Stimulated activated CD8-positive, alpha-beta memory T cell treated with anti-CD3 and anti-CD28 coated beads, Interleukin-15, amount 100 ng/mL, for 48 hours (primary cell): ENCODE measurements at places on chromosomes 13 and 19.

GRCh38 chr13:32135056-32135390 is 103.4 kb downstream of the FRY start:
- DNase-seq: no peak

GRCh38 chr19:4081441-4082129 is 14.9 kb upstream of the ZBTB7A start:
- no peak for DNase-seq

GRCh38 chr19:1468274-1468820 is 10.7 kb downstream of the C19orf25 start:
- no peak for DNase-seq

GRCh38 chr13:99585609-99586008 is 84.3 kb downstream of the TM9SF2 start:
- DNase-seq: no peak

DNA sequence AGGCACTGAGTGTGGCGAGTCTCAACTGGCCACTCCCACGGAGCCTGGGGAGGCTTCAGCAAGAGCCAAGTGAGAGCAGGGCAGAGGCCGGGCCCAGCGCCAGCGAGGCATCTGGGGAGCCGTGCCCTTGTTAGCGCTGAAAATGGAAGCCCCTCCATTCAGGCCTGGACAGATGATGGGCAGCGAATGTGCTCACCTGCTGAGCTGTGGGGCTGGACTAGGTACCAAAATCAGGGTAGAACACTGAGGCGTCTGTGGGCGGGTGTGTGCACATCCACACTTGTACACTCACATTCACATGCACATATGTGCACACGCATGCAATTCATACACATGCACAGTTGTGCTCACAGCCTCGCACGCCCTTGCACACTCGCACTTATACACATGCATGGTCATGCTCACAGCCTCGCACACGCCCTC is 20.7 kb downstream of the NAXD start:
- DNase-seq: no peak

GRCh38 chr13:59038824-59039223 is 1124.9 kb downstream of the DIAPH3 start:
- no peak for DNase-seq

GRCh38 chr13:41701676-41702075 is 244.3 kb downstream of the RGCC start:
- no peak for DNase-seq

DNA sequence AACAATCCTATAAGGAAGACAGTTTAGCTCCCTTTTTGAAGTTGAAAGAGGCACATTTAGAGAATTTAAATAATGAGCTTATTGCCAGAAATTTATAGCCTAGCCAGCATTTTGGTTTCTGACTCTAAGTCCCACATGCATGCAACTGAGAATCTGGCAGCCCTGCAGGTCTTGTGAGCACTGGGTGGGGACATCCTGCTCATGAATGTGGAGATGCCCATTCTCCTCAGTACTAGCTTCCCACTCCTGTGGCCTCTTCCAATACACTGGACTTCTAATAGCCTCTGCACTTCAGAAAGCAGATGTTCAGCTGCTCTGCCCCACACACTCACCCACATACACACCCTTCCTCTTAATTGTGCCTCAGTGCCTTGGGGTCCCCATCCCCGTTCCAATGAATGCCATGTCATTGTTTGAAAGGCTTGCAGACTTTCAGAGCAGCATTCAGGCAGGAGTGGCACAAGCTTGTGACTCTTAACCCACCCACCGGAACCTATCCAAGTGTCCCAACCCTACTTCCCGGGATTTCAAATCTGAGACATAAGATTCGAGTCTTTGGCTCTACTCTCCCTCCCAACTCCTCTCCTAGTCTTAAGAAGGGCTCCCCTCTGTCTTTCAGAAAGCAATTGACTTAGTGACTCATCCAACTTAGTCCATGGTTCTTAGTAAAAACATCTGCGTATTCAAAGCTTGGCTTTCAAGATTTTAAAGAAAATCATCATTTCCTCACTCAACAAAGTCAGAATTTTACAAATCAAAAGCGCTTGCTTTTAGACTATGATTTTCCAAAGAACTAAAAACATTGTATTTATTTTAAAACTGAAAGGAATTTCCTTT is 80.0 kb upstream of the FREM2 start:
- no peak for DNase-seq

- no peak for DNase-seq
Observed at GRCh38 chr19:38307597-38307996, 3.5 kb downstream of the C19orf33 start.

DNA sequence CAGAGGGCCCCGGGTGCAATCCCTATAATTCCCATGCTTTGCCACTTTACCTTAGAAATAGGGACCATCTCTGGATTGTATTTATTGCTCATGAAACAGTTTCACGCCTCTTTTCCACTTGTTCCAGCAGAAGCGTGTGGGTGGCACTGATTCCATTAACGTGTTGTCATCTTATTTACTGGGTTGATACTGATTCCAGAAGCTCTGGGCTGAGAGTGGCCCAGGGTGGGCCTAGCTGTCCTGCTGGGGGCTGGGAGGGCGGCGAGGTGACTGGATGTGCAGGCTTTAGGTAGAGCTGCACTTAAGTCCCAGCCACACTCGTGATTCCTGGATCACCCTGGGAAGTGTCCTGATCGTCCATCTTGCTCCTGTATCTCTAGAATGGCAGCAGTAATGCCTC is 155.0 kb downstream of the TEX29 start:
- no peak for DNase-seq

DNA sequence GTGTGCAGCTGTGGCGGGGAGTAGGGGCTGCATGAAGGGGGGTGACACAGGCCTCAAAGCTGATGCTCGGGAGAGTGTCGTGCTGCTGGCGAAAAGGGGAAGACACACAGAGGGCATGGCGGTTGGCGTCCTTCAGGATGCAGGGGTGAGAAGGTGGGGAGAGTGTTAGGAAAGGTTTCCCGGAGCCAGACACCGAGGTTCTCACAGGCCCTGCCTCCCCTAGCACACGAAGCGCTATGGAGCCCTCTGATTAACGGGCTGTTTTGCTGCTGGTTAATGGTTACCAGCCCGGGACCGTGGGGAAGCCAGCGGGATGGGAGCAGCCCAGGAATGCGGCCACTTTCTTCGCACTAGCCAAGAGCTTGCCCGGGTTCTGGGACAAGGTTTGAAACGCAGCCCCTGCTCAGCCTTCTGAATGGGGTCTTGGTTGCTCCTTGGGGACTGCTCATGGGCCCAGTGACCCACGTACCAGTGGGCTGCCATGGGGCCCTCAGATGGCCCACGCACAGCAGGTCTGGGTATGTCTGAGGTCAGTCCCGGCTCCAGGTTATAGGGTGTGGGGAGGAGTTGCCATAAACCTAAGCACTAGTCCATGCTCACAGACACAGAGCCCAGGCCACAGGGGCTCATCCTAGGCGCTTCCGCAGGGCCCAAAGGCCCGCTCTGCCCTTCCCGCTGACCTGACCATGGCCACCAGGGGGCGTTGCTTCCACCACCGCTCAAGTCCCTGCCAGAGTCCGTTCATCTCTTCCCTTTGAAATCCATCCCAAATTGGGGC is 31.3 kb upstream of the ISYNA1 start:
- no peak for DNase-seq

DNA sequence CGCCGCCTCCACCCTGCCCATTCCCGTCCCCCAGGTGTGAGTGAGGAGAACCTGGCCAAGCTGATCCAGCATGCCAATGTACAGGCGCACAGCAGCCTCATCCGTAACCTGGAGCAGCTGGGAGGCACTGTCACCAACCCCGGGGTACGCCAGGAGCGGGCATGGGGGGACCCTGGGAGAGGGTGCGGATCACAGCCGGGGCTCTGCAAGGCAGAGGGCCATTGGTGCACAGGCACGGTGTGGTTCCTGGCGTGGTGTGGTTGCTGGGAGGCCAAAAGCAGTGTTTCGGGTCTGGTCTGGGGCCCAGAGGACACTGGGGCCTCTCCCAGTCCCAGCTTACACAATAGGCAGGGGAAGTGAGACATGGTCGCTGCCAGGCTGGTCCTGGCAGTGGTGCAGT is 8.3 kb downstream of the STXBP2 start:
- no peak for DNase-seq

GRCh38 chr19:16882146-16882545 is 6.7 kb upstream of the F2RL3 start:
- no peak for DNase-seq

- no peak for DNase-seq
Observed at GRCh38 chr13:77507931-77508776, 27.4 kb upstream of the SCEL start.

- DNase-seq: no peak
Observed at GRCh38 chr19:51811344-51811743, 16.4 kb downstream of the FPR3 start.

DNA sequence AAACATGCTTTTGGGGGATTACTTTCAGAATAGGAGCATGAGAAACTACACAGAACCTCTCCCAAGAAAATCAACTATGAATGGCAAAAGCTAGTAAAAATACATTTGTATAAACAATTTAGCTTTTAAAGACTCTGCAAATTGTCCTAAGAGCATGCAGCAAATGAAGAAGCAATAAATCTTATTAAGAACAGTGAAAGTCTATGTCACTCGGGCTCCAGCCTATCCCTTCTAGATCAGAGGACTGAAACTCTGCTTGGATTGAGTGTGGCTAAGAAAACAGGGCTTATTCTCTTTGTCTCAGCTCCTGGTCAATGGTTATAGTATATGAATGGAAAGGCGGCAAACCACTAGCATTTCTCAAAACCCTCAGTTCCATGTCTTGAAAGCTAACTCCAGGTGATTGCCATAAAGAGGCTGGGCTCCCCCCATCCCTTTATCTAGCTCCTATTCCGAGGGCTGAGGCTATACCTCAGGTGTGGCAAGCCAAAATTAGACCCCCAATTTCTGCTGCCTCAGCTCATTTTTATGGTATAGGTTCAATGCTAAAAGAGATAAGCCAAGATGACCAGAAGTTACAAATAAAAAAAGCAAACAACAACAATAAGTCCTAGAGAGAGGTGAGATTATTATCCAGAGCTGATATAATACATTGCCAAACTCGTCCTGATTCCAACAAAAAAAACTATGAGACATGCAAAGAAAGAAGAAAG is 953.2 kb downstream of the SLITRK6 start:
- DNase-seq: no peak

GRCh38 chr13:22945321-22946226 is 235.2 kb upstream of the SGCG start:
- no peak for DNase-seq

DNA sequence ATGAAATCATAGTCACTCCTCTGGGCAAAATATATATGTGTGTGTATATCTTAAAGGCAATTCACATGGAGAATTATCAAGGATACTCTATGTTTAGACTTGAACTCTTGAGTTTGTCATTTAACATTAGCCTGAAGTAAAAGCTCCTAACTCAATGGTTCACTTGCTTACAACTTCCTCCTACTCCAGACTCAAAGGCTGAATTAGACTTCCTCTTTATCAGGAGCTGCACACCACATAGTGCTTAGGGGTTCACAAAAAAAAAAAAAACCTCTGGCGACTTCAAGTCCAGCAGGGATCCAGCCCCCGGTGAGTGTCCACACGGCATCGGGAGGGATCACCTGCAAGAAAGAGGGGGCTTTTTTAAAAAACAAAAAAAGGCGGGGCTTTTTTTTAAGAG is 68.2 kb upstream of the LSM14A start:
- DNase-seq: no peak

GRCh38 chr13:108402850-108403249 is 133.3 kb downstream of the TNFSF13B start:
- no peak for DNase-seq

- DNase-seq: no peak
Observed at GRCh38 chr19:49861541-49862378, 5.6 kb downstream of the PNKP start.

DNA sequence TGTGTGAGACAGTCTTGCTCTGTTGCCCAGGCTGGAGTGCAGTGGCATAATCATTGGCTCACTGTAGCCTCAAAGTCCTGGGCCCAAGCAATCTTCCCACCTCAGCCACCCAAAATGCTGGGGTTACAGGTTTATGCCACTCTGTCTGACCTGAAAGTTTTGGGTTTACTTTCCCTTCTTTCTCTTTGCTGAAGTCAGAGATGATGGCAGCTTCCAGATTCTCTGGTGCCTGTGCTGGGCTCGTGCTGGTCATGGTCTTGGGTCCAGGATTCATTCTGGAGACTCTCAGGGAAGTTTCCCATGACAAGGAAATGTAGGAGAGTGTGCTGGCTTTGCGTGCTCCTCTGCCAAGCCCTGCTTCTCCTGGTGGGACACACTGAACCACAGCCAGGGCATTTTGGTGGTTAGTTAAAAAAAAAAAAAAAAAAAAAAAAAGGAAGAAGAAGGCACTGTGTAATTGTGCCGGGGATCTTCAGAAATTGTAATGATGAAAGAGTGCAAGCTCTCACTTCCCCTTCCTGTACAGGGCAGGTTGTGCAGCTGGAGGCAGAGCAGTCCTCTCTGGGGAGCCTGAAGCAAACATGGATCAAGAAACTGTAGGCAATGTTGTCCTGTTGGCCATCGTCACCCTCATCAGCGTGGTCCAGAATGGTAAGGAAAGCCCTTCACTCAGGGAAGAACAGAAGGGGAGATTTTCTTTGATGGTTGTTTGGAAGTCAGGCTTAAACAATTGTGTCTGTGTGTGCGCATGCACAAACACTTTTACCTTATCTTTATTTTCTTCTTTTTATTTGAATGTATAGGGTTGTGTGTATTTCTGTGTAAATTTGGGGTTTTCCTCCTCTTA is at the start of gene ALOX5AP:
Gene ALOX5AP (plus strand): TSS at position 519 of the 847 bp plus-strand sequence. CDS start 63 bp downstream, at position 582.
- no peak for DNase-seq
